ENCODE measurements at places on chromosomes 2 and 18. TPM values are rescaled to one million over a fixed set of nuclear protein-coding genes. Genes with fewer than 3 reads are reported as not detected.

GRCh38 chr2:208210688-208211451 is 21.0 kb upstream of the C2orf80 start:
- H3K4me1 ChIP-seq, result no peaks in the 10 kb centered on the region
- H3K27me3 ChIP-seq, result peaks cover 2% of the 10 kb centered on the region
- H3K27ac ChIP-seq, result no peak overlapping the region
- no peaks in the 10 kb centered on the region for H3K36me3 ChIP-seq
- no peak overlapping the region for H3K4me3 ChIP-seq
- DNase-seq, result no peak

DNA sequence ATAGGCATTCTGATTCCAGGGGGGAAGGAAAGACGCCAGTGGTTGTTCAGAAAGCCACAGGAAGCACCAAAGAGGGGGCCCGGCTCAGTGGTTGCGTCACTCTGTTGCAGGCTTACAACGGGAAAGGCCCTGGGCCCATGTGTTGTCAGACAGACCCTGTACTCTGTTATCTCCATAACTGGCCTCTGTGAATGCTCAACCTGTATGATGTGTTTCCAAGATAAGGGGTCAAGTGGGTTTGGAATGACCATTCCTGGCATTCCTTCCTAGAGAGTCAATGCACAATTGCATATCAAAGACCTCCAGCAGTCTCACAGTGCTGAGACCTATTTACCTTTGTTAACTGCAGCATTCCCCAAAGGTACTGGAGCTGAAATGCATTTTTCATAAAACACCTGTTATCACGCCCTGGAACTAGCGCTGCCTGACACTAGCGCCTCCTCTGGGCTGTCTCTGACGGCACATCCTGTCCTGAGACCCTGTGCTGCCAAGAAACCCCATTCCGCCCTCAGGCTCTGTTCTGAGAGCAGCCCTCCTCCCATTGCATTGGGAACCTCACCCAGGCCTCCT is 13.2 kb upstream of the LRRFIP1 start:
- peak overlapping the region; percentile 6 for H3K4me3 ChIP-seq
- peaks cover 42% of the 10 kb centered on the region for H3K4me1 ChIP-seq
- H3K27me3 ChIP-seq, result peaks cover 7% of the 10 kb centered on the region
- H3K27ac ChIP-seq, result peak overlapping the region; percentile 81

- H3K27ac ChIP-seq, result peak overlapping the region; percentile 57
- DNase-seq, result no peak
- H3K4me1 ChIP-seq, result peaks cover 10% of the 10 kb centered on the region
- H3K4me3 ChIP-seq, result no peak overlapping the region
- peaks cover 3% of the 10 kb centered on the region for H3K27me3 ChIP-seq
Observed at GRCh38 chr2:127637236-127637630, 8.7 kb upstream of the GPR17 start.

Gene SRBD1
- 18.2 TPM for total RNA-seq

GRCh38 chr2:2253172-2254016 is 77.7 kb downstream of the MYT1L start:
- H3K4me1 ChIP-seq, result peaks cover 4% of the 10 kb centered on the region
- no peaks in the 10 kb centered on the region for H3K36me3 ChIP-seq
- H3K4me3 ChIP-seq, result no peak overlapping the region
- no peak for DNase-seq
- H3K27me3 ChIP-seq, result no peaks in the 10 kb centered on the region

- no peak for DNase-seq
- peaks cover 2% of the 10 kb centered on the region for H3K27me3 ChIP-seq
- no peak overlapping the region for H3K4me3 ChIP-seq
Observed at GRCh38 chr2:101428422-101429176, 41.3 kb upstream of the CREG2 start.

Gene TMEM178A
- 4.8 TPM for total RNA-seq

Gene TACR1
- 1.0 TPM for total RNA-seq

Gene C2orf80
- not detected for total RNA-seq

DNA sequence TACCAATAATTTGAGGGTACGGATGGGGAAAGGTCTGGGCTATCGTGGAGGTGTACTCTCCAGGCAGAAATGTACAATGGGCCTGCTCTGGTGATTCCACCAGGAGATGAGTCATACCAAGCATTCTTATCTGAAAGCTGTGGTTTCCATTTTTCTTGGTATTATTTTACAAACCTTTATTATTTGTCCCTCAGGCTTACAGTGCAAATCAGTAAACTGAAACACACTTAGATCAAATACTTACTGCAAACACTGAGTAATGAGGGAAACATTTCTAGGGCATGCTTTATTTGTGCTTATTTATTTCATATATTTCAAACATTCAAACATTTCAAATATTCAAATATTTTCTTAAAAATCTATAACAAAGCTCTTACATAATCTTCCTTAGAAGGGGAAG is 319.8 kb downstream of the RND3 start:
- no peak for DNase-seq
- no peaks in the 10 kb centered on the region for H3K27me3 ChIP-seq
- peaks cover 4% of the 10 kb centered on the region for H3K4me1 ChIP-seq
- no peak overlapping the region for H3K4me3 ChIP-seq
- H3K27ac ChIP-seq, result no peak overlapping the region

Gene SLC4A1AP
- 19.8 TPM for total RNA-seq

DNA sequence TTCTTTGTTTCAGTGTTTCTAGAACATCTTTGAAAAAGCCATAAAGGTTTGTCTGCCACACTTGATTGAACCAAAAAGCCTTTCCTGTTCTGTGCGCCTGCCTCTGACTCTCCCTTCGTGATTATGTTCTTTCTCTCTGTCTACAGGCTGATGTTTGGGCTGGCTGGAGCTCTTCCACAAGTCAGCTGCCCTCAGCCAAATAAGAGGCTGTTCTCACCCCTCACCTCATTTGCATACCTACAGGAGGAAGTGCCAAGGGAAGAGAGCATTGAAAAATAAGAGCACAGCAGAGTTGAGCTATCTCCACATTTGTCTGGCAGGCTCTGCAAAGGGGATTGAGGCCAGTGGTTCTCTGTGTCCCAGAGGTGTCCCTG is 15.8 kb downstream of the INPP5D start:
- no peak overlapping the region for H3K27ac ChIP-seq
- no peak for DNase-seq
- peaks cover 27% of the 10 kb centered on the region for H3K4me1 ChIP-seq
- H3K27me3 ChIP-seq, result peaks cover 7% of the 10 kb centered on the region
- H3K36me3 ChIP-seq, result peaks cover 33% of the 10 kb centered on the region

- H3K4me3 ChIP-seq, result no peak overlapping the region
- no peaks in the 10 kb centered on the region for H3K4me1 ChIP-seq
- DNase-seq, result no peak
- peaks cover 4% of the 10 kb centered on the region for H3K27me3 ChIP-seq
- no peaks in the 10 kb centered on the region for H3K36me3 ChIP-seq
- no peak overlapping the region for H3K27ac ChIP-seq
Observed at GRCh38 chr2:234285541-234285940, 211.3 kb downstream of the ARL4C start.

DNA sequence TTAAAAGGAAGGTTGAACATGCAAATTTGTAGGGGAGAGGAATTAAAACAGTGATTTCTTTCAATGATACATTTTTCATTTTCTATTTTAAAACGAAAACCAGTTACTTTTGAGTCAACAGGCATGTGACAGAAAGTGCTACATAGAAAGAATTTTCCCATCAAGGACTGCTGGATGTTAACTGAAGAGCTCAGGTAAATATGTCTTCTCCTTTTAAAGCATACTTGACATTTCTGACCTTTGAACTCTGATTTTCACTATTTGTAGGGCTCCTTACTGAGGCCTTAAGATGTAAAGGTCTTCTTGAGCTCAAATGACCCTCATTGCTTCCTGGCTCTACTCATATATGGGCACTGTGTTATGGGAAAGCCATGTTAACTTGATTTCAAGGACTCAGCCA is 32.4 kb downstream of the FIGN start:
- no peak for DNase-seq
- H3K27me3 ChIP-seq, result no peaks in the 10 kb centered on the region
- H3K4me1 ChIP-seq, result peaks cover 9% of the 10 kb centered on the region

GRCh38 chr2:119419803-119420508 is 11.7 kb upstream of the TMEM37 start:
- H3K4me1 ChIP-seq, result peaks cover under 1% of the 10 kb centered on the region
- H3K4me3 ChIP-seq, result no peak overlapping the region
- H3K27ac ChIP-seq, result no peak overlapping the region
- peaks cover 3% of the 10 kb centered on the region for H3K27me3 ChIP-seq

Gene CPLX4
- not detected for total RNA-seq

GRCh38 chr2:125979886-125980285 is 676.1 kb upstream of the GYPC start:
- H3K27me3 ChIP-seq, result peaks cover 2% of the 10 kb centered on the region
- H3K4me1 ChIP-seq, result no peaks in the 10 kb centered on the region
- no peak overlapping the region for H3K27ac ChIP-seq

DNA sequence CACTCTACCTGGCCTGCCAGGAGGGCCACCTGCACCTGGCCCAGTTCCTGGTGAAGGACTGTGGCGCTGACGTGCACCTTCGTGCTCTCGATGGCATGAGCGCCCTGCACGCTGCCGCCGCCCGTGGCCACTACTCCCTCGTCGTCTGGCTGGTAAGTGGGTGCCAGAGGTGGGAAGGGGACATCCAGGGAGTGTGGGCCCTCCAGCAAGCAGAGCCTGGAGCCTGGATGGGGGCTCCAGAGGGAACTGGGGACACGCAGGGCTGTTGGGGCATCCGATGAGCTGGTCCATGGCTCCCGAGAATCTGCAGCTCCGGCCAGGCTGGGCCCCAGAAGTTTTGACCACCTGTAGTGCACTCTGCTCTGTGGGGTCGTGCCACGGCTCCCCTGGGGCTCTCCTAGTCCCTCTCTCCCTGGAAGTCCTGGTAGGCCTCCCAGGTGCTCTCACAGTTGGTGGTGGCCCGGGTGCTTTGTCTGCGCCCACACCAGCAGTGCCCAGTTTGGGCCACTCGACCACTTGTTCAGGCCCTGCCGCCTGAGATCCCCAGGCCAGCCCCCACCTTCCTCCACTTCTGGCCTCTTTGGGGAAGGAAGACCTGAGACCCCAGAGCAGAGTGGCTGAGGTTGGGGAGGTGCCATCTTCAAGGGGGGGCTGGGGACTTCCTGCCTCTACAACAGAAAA is 4.7 kb downstream of the ESPNL start:
- no peak overlapping the region for H3K4me3 ChIP-seq
- no peaks in the 10 kb centered on the region for H3K36me3 ChIP-seq

GRCh38 chr18:10059610-10060468 is 146.0 kb downstream of the VAPA start:
- H3K36me3 ChIP-seq, result peaks cover 5% of the 10 kb centered on the region
- H3K27ac ChIP-seq, result no peak overlapping the region
- no peak overlapping the region for H3K4me3 ChIP-seq

Gene GNAL
- 9.7 TPM for total RNA-seq

Gene STPG4
- not detected for total RNA-seq

Gene FASTKD1
- 33.7 TPM for total RNA-seq

GRCh38 chr2:168196764-168197180 is 50.6 kb downstream of the STK39 start:
- H3K27ac ChIP-seq, result no peak overlapping the region
- H3K4me3 ChIP-seq, result no peak overlapping the region
- no peak for DNase-seq
- H3K27me3 ChIP-seq, result no peaks in the 10 kb centered on the region

- no peak for DNase-seq
- H3K27ac ChIP-seq, result no peak overlapping the region
- peaks cover 1% of the 10 kb centered on the region for H3K27me3 ChIP-seq
- H3K4me1 ChIP-seq, result peaks cover 22% of the 10 kb centered on the region
- no peak overlapping the region for H3K4me3 ChIP-seq
- H3K36me3 ChIP-seq, result no peaks in the 10 kb centered on the region
Observed at GRCh38 chr2:151841047-151841424, 12.8 kb upstream of the ARL5A start.

Gene NTSR2
- not detected for total RNA-seq

DNA sequence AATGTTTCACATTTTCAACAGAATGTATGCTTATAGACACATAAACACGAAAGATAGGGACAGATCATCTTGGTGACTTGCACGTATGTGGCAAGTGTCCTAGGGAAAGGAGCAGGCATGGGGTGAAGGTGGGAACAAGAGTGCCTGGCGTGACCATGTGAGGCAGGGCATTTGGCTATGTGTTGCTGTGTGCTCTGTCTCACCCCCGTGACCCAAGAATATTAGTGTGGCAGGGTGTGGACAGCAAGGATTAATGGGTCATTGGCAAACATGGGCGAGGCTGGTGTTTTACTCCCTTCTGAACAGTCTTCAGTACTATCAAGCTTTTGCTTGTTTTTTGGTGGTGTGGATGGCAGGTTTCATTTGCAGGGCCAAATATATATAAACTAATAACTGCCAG is 1.3 kb upstream of the VWA3B start:
- no peak for DNase-seq
- peaks cover 22% of the 10 kb centered on the region for H3K4me1 ChIP-seq
- H3K4me3 ChIP-seq, result no peak overlapping the region
- H3K36me3 ChIP-seq, result no peaks in the 10 kb centered on the region
- H3K27me3 ChIP-seq, result peaks cover 5% of the 10 kb centered on the region

- no peak overlapping the region for H3K4me3 ChIP-seq
- H3K27ac ChIP-seq, result no peak overlapping the region
- H3K36me3 ChIP-seq, result no peaks in the 10 kb centered on the region
- no peaks in the 10 kb centered on the region for H3K4me1 ChIP-seq
- H3K27me3 ChIP-seq, result no peaks in the 10 kb centered on the region
Observed at GRCh38 chr2:220916931-220917330, 655.2 kb downstream of the EPHA4 start.

All from endothelial cell (in vitro differentiated cells).